Hippocampal formation (tissue), 2 donors: ENCODE measurements at places on chromosomes 3 and 15.

DNA sequence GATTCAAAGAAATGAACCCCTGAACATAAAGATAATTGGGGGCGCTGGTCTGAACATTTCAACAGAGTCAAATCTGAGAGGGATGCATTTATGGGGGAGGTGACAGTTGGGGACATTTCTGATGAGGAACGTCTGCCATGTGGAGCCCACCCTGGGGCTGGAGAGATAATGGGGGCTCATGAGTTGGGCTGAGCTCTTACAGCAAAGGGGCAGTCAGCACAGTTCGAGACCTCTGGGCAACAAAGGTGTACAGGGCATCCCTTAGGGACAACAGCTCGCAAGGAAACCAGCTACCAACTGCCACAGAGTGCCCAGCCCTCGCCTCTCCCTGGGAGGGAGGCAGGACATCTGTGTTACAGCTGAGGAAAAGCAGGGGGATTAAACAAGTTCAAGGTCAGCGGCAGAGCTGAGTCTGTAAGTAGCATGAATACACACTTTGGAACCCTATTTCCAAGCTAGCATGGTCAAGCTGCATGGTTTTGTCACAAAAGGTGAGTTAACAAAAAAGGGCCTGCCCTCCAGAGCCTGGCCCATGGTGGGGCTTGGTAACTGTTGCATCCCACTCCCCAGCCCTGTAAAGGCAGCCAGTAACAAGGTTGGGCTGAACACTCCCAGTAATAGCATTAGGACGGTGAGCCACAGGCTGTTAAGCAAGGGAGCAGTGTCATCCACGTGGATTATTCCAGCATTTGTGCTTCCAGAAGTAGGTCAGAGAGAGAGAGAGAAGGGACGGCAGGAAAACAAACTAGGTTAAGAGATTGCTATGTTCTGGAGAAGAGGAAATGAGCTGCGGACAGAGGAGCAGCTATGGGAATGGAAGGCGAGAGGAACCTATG, 4.3 kb downstream of the GNB5 start:
- no peak for DNase-seq

- no peak for DNase-seq
These were observed 139.9 kb downstream of the TJP1 start for GRCh38 chr15:29682361-29682760.

- DNase-seq = no peak
These were observed 29.2 kb downstream of the GJD2 start for GRCh38 chr15:34725556-34725955.

DNA sequence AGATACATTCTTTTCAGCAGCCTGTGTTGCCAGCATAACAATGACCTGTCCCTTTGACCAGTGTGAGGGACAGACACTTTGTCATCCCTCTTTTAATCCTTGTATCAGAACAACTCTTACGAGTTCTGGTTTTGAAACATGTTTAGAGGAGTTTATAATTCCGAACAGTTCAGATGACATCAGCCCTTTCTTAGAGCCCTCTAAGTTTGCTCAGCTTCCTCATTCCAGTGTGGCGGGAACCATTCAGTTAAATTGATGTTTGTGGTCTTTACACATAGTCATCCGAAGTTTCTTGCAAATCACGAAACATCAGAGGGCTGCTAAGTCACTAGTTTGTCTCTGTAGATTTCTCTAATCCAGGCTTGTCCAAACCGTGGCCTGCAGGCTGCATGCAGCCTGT, 102.5 kb downstream of the AKAP13 start:
- DNase-seq = no peak

DNA sequence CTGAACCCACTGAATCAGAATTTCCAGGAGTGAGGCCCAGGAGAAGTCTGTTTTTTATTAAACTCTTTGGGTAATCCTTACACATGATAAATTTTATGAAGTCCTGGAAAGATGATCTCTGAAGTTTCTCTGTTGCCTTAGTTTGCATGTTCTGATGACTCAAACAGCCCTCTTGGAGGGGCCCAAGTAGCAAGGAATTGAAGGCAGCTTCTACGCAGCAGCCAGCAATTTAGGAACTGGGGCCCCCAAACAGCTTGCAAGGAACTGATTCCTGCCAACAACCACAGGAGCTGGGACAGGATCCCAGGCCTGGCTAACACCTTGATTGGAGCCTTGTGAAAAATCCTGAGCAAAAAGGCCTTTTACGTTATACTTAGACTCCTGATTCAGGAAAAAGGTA, 5.4 kb upstream of the ACP3 start:
- no peak for DNase-seq

- no peak for DNase-seq
These were observed 11.0 kb downstream of the FGD5 start for GRCh38 chr3:14829811-14830210.

- DNase-seq = no peak
These were observed 509.1 kb downstream of the SHQ1 start for GRCh38 chr3:72338942-72339669.

- no peak for DNase-seq
These were observed 6.2 kb upstream of the NR2F2 start for GRCh38 chr15:96324192-96324895.
